Fibroblast of skin of right quadriceps (primary cell): ENCODE measurements at places on chromosomes 2 and 18.
A peak's percentile ranks its signal among the peaks of the same experiment; 100 is the strongest.

- no peak for DNase-seq
Measured at GRCh38 chr2:201070948-201071478, 458 bp downstream of the HYCC2 start.

DNA sequence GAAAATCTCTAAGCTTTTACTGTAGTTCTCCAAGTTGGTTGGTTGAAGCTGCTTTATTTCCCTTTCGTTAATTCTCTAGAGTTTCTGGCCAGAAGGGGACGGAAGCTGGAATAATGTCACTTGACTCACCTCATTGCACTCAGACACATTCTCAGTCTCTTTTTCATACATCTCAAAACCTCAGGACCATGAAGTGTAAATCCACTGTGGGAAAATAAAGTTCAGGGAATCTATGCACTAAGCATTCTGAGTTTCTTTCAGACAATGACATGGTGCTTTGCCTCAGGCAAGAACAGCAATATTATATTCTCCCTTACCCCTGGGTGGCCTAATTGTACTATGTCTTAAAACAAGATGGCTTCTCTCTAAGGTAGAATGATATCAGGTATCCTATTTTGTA lies 167.8 kb downstream of the PRPF40A start:
- peak; percentile 51 for DNase-seq

- no peak for DNase-seq
Measured at GRCh38 chr2:120305296-120305695, 40.6 kb upstream of the INHBB start.

DNA sequence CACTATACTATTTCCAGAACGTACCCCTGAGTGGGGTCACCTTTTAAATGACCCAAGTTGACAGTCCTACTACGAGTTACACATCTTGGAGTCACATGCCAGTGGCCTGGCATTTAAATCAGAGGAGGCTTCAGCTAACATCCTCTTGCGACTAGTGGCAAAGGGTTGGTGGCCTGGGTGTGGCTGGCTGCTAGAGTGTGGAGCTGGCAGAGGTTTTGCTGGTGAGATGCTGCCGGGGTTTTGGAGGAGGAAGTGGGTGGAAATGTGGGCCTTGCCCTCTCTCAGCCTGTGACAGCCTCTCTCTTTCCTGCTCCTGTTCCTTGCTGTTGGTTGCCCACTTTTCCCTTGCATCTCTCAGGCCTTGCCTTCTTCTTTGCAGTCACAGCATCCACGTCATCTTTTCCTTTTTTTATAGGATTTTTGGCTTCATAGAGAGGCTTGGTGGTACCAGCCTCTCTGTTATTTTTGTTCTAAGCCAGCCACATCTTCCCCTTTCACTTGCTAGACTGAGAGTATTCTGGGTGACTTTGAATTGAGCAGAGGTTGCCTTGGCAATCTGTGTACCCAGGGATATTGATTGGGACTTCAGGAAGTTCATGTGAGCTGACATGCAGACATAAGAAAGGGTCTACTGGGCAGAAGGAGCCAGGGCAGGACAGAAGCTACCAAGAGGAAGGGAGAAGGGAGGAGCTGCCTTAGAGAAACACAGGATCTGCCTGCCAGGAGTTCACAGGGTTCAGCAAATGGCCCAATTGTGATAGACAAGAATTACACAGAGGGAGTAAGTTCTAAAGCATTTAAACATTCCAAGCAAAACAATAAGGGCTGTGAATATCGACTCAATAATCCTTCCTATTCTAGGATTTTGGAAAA lies 55.4 kb downstream of the CDC42EP3 start:
- no peak for DNase-seq

DNA sequence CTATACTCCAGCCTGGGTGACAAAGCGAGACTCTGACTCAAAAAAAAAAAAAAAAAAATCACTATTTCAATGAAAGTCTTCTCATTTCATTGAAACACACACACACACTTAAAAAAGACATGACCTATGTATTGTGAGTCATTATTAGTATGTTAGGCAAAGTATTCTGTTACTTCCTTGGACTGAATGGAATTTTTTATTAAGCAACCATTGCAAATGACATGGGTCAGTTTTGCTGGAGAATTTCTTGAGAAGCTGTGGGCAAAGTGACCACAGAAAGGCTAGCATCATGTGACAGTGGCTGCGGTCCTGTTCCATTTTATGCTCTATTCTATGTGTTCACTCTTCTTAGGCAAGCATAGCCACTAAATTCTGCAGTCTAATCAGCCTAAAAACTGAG lies 695.7 kb downstream of the TDRD15 start:
- peak; percentile 58 for DNase-seq

DNA sequence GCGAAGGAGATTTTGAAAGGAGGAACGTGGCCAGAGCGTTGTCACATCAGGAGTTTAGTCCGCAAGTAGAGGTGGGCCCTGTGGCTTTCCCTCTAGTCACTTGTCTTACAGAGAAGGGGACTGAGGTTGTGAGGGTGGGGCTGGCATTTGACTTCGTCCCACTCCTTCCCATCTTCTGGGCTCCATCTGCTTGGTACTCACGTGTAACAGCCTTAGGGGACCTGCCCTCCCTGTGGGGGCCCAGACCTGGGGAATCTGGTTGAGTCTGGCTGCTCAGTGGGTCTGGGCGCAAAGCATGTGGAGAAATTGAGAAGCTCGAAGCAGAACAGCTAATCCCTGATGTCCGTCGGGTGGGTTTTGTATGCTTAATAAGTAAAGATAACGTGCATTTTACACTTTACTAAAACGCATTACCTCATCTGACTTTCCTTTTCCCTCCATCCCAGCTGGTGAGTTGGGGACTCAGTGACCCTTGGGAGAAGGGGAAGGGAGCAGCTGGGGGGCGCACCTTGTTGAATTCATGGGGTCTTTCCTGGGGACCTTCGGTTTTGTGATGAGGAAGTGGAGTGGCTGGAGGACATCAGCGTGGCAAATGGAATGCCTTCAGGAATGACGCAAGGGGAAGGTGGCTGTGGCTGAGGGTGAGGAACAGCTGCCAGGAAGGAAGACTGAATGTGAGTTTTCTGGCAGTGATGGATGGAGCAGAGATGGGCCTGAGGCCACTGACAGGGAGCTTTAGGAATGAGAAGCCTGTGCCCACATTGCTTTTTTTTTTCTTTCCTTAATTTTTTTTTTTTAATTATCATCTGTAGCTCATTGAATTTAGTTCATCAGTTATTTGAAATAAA lies 44.8 kb downstream of the ASAP2 start:
- DNase-seq, result peak; percentile 84

DNA sequence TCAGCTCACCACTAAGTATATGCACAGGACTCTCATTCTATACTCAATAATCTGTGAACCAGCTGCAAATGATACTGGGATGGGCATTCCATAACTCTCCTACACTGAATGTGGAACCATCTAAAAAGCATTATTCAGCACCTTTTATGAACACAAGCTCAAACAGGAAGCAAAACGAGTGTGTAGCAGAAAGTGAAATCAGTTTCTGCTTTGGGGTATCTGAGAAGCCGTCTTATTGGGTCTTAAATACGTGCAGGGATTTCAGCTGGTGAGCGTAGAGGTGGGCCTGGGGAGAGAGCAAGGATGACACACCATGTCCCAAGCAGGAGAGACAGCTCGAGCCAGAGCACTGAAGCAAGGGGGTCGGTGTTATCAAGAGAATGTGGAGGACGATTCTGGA lies 120.0 kb upstream of the TTN start:
- DNase-seq, result no peak

DNA sequence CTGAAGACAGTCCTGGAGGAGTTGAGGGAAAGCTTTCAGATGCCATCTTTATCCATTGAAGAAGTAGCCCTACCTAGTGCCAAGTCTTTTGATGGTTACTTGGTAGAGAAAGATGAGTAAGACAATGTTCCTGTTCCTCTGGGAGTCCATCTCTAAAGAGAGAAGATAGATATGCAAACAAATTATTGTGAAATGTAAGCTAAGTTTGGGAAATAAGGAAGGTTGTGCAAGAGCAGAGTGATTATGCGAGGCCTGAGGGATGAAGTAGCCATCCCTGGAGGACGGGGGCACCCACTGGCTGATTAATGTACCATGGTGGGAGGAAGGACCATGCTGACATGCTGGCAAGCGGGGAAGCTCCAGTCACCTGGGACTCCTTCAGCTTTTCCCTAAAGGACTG lies 994 bp upstream of the DTNA start:
- peak; percentile 84 for DNase-seq

DNA sequence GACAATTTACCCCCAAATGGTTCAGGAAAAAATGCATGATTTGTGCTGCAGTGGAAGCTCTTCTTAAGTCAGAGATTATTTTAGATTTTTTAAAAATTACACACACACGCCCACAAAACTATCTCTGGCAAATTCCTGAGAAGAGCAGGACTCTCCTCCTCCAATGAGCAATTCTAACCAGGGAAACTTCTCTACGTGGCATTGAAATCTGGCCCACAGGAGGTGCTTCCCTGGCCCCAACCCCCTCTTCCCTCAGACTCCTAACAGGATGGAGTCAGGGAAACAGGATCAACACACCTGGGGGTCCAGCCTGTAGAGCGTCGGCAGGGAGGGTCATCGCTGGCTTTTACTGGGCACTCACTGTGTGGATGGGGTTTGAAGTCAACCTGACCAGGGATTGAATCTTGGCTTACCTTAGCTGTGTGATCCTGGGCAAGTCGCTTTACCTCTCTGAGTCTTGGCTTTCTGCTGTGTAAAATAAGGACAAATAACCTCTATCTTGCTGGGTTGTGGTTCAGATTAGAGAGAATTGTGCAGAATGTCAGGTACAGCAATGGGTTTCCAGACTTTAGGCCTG lies 65.4 kb upstream of the ASAP2 start:
- peak; percentile 64 for DNase-seq

DNA sequence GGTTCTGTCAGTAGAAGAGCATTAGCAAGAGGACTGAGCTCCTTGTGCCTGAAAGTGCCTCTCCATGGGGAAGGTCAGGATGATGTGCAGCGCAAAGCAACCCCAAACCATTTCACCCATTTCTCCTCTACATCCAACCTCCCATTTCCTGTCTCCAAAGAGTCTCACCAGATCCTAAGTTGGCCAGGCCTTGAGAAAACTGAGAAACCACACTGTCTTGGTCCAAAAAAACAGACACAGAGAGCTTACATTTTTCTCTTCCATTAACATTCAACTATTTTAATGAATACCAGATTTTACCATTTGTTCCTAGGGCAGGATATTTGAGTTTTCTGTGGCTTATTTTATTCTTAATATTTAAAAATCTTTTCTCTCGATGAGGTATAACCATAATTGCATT lies 195.0 kb downstream of the EPHA4 start:
- peak; percentile 52 for DNase-seq

GRCh38 chr2:189221811-189222467 lies 42.4 kb upstream of the COL5A2 start:
- DNase-seq, result no peak

- no peak for DNase-seq
Measured at GRCh38 chr18:42333558-42333957, 378.5 kb downstream of the PIK3C3 start.

DNA sequence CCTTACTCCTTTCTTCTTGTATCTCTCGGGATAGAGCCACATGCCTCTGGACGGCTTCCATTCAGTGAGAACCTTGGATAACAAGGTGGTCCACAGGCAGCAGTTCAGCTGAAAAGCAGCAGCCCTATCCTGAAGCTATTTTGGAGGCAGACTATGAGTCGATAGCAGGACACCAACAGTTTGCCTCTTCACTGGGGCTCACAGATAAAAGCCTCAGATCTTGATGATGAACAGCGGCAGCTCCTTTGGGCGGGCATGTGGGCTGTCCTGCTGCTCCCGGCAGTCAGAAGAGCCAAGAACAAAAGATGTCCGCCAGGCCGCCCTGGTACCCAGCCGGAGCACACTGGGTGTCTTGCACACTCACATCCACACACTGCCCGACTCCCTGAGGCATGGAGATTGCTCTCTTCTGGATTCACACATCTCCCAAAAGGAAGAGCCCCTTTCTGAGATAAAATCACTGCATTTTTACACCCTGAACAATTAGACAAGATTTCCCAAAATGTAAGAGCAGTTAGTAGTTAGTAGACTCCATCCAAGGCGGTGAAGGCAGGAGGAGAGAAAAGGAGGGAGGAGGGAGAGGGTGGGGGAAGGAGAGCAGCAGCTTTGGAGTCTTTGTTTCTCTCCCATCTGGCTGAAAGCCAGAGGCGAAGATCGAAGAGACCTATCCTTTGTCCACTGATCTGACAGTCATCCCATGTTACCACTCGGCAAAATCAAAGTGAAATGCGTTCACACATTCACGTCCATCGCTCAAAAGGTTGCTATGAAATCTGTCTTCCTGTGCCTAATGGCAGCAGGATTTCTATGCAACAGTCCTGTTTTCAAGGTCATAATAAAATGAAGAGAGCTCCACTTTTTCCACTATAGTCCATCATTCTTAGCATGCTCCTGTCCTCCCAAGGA lies 90.1 kb upstream of the KLF7 start:
- no peak for DNase-seq

DNA sequence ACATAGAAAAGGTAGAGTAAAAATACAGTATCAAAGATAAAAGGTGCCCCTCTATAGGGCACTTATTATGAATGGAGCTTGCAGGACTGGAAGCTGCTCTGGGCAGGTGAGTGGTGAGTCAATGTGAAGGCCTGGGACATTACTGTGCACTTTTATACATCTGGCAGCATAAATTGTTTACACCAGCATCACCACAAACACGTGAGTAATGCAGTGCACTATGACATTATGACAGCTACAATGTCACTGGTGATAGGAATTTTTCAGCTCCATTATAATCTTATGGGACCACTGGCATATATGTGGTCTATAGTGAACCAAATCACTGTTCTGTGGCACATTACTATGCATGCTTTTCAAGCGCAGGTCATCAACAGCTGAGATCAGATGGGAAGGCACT lies 48.1 kb downstream of the TPGS2 start:
- DNase-seq, result peak; percentile 33

GRCh38 chr2:83282841-83283240 lies 1176.2 kb downstream of the SUCLG1 start:
- DNase-seq, result peak; percentile 9

GRCh38 chr2:103656558-103656957 lies 894.7 kb downstream of the TMEM182 start:
- DNase-seq, result no peak

DNA sequence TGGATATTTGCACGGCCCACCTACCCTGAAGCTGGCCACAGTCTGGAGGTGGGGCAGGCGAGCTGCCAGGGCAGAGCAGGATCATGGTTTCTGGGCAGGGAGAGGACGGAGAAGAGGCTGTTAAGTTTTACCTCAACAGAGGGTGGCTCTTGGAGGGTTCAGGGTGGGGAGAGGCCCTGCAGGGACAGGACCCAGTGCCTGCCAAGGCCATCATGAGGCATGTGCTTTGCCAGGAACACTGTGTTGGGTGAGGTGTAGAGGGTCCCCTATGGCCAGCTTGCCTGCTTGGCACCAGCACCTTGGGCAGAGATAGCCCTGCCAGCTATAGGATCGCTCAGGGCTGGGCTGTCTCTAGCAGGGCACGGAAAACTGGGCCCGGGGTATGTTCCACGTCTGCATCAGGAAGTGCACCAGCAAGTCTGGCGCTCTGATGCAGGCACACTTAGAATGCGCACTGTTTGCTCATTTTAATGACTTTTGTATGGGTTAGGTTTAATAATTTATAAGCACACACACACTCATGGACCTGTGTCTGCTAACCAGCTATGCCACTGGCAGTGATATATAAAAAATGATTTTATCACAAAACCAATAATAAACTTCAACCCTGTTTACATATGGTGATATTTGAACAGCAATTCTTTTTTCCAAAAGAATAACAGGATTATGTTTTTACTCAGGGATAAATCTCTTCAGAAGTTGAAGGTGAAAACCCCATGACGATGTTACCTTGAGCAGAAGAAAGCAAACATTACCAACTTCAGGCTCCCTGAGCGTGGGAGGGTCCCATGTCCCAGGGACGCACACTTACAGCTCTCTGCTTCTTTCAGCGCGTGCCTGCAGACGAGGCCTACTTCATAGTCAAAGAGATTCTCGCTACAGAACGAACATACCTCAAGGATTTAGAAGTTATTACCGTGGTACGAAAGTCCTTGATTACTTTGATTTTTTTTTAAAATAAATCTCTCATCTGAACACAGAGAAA lies 46.4 kb downstream of the STK25 start:
- DNase-seq, result no peak
